Foreskin keratinocyte (primary cell): ENCODE measurements at places on chromosomes 12 and 14.

GRCh38 chr12:45282411-45282810, 66.5 kb downstream of the ANO6 start:
- DNase-seq = no peak

GRCh38 chr12:86698641-86698980, 442.4 kb upstream of the MGAT4C start:
- DNase-seq = no peak

GRCh38 chr12:30953951-30954751, 27.6 kb downstream of the TSPAN11 start:
- no peak for DNase-seq

GRCh38 chr14:32710231-32710671, 228.4 kb upstream of the NPAS3 start:
- no peak for DNase-seq

GRCh38 chr12:132986885-132987225, 688 bp downstream of the ZNF26 start:
- no peak for DNase-seq

DNA sequence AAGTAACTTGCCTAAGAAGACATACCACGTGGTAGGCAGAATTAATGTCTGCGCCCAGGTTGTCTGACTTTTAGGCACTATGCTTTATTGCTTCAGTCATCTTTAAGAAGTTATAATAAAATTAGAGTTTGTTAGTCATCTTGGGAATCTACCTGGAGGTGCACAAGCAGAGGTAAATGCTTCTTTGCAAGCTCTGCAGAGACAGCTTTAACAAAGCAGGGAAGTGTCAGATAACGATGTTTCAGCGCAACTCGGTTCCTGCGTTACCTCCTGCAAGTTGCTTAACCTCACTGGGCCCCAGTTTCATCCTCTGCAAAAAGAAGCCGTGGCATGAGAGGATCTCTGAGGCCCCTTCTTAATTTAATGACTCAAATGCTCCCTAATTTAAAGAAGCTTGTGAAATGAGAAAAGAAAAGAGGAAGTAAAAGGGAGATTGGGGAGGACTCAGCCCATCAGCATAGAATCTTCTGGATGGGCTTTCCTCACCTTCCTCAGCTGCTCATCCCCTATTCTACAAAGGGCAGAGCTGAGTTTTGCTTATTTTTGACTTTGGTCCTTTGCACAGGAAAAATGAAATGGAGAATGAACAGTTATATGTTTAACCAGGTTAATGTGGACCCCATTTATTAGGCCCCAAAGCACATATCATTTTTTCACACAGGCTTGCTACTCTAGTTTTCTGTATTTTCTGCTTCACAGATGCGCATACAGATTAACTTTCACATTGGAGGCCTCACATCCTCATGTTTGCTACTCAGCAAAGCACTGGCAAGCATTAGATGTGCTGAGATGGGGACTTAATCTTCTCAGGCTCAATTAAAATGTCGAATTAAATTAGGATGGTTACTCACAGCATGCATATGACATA, 5.1 kb downstream of the ARHGDIB start:
- DNase-seq = no peak

DNA sequence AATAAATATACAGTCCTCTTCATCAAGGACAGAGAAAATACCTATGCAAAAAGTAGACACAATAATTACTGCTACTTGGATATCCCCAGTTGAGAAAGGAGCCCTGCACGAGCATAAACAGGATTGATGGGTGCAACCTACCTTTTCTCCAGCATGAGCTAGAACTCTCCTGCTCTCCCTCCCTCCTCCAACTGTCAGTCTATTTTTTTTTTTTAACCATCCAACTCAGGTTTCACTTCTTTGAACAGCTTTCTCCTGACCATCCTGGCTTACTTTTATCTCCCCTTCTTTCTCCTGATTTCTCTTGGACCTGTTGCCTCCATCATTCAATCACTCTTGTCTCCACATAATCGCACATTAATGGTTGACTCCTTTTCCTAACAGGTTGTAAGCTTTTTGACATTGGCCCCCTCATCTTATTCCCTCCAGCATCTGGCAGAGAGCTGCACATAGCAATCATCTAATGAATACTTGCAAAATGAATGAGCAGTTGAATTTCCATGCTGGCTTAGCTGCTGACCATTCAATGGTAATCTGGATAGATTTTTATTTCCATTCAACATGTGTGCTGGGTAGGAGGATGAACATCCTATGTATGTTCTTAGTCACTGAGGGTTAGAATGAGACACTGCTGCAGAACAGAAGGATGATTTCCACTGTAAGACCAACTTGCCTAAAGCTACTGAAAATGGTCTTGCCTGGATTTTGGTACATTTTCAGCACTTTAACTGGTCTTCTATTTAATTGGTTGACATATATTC, 24.4 kb downstream of the MYBPC1 start:
- DNase-seq = no peak

GRCh38 chr14:92258934-92259333, 64.0 kb upstream of the SLC24A4 start:
- no peak for DNase-seq

DNA sequence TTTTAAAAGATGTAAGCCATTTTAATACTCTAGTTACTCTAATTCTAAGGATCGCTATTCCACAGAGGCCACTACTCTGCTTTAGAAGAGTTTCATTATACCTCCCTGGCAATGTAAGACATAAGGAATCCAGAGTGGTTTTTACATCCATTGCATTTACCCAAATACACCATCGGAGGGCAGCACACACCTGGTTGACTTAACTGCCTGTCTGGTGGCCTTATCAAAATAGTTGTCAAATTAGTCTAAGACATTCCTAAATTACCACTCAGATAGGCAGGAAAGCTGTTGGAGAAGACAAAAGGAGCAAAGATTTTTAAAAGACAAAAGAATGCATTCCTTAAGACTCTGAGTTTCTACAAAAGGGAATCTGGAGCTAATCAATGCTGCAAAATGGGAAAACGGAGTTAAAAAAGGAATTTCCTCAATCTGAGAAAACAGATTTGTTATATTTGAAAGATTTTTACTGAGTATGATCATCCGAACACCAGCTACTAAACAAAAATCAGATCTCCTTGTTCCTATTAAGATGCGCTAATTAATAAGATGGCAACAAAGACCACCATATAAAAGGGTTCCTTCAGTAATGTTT, 33.8 kb upstream of the FGD4 start:
- peak; percentile 75 for DNase-seq

DNA sequence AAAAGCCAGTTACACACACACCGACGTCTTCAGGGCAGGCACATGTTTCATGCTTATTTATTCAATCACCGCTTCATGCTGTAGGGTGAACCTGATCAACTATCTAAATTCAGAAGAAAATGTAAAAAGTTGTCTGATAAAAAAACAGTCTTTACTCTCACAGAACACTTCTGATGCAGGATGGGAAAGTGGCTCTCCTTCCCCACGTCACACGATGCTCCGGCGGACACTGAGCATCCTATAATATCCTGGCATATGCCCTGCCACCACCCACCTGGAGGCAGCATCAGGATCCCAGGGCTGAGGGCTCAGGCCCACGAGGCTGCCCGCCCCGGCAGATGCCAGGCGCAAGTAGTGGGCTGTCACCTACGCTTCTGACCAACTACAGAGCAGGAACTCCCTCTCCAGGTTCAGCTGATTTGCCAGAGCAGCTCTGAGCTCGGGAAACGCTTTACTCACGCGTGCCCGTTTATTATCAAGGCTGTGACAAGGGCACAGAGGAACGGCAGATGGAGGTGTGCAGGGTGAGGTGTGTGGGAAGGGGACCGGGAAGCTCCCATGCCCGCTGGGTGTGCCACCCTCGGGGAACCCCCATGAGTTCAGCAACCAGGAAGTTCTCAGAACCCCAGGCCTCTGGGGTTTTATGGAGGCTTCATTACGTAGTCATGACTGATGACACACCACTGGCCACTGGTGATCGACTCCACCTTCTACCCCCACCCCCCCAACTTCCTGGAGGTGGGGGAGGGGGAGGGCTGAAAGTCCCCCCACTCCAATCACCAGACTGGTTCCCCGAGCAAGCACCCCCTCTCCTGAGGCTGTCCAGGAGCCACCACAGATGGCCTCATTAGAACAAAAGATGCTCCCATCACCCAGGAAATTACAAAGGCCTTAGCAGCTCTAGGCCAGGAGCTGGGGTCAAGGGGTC, 32.1 kb downstream of the SLC15A4 start:
- DNase-seq = no peak

GRCh38 chr14:94378527-94379290, 9.7 kb downstream of the SERPINA1 start:
- no peak for DNase-seq

- peak; percentile 60 for DNase-seq
Measured at GRCh38 chr14:100341301-100342031, 18.3 kb downstream of the SLC25A47 start.

- no peak for DNase-seq
Measured at GRCh38 chr14:25658988-25659387, 609.0 kb upstream of the STXBP6 start.

DNA sequence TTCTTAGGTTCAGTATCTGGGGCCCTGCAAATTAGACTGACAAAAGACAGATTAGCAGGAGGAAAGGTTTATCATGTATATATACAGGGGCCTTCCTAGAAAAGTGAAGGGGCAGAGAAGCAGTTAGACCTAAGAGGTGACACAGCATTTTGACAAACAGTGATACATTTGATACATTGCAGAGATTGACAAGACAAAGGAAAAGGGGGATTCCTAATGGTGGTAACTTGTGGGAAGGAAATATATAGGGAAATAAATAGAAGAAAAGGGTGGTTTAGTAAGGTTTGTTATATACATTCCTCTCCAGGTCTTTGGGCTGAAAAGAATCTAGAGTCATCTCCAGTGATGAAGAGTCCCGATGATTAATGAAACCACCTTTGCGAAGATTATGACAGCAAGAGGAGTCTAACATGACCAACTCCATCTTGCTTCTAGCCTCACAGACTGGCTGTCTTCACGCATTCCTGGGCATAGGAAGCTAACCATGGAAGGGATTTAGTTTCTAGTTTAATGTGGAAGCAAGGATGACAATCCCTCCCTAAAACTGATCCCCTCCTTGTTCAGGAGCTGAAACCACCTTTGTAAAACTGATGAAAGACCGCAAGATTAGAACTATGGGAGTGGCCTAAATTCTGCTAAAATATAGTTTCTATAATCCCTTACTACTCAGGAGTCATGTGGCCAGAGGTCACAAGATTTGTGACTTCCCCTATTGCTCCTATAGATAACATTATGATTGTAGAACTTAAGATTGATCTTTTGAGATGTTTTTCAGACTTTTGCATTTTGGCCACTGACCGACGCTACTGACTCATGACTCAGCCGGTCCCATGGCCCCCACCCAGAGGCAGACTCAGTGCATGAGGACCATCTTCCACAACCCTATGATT, 31.1 kb upstream of the CPM start:
- DNase-seq = no peak

- DNase-seq = no peak
Measured at GRCh38 chr14:67516676-67517075, 16.4 kb upstream of the PLEKHH1 start.

DNA sequence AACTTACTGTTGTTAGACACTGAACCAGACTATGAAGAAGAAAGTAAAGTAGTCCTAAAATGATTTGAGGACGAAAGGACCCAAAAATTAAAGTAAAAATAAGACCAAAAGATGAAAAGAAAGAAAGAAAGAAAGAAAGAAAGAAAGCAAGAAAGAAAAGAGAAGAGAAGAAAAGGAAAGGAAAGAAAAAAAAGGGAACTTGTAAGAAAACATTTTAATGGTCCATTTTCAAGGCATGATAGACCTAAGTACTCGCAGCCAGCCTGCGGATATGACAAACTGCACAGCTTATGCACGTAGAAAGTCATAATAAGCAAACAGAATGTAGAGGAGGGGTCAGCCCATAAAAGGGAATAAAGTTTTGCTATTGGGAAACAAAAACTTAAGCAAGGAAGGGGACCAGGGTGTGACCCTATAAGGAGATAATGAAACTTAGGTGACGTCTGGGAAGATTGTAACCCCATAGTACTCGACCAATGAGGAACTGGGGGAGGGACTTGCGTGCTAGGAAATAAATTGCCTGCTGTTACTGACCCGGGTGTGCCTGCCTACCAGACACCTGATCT, 59.7 kb downstream of the APOBEC1 start:
- no peak for DNase-seq

DNA sequence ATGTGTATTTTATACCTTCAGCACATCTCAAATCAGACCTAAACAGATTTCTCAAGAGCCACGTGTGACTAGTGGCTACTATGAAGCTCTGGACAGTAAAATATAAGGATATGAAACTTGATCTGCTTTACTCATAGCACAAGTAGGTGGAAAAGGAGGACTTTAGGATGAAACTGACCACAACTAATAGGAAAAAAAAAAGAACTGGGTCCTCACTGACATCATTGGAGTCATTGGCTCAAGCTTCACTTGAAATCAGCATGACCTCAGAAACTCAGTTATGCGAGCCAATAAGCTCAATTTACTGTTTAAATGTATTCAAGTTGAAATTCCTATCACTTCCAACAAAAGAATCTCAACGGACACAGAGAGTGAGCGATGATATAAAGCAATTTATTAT, 34.1 kb upstream of the CIT start:
- no peak for DNase-seq

- DNase-seq = peak; percentile 26
Measured at GRCh38 chr12:8742501-8742900, 44.7 kb downstream of the RIMKLB start.

- no peak for DNase-seq
Measured at GRCh38 chr12:32836710-32837109, 59.9 kb downstream of the PKP2 start.

GRCh38 chr12:46214668-46215436, 54.0 kb downstream of the SLC38A1 start:
- no peak for DNase-seq

DNA sequence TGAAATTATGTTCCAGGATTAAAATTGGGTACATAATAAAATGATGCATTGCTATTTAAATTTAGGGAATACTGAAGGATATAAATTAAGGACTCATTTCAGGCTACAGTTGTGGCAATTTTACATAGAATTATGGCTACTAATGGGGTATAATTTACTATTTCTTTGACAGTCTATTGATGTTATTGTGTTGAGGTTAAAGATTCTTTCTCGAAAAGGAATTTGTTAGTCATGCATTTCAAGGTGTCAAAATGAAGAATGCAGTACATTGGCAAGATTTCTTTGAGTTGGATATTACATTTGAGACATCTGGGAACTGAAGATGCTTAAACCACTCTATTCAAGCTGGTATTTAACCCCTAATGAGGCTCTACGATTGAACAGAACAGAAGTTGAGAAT, 28.3 kb downstream of the SLC5A8 start:
- peak; percentile 44 for DNase-seq

- DNase-seq = no peak
Measured at GRCh38 chr12:123111498-123112165, 39.3 kb downstream of the PITPNM2 start.

GRCh38 chr12:116425256-116426193, 133.7 kb upstream of the MAP1LC3B2 start:
- peak; percentile 79 for DNase-seq

- DNase-seq = no peak
Measured at GRCh38 chr14:91218014-91218413, 26.5 kb downstream of the GPR68 start.

- DNase-seq = no peak
Measured at GRCh38 chr14:78232231-78233000, 62.2 kb downstream of the NRXN3 start.

DNA sequence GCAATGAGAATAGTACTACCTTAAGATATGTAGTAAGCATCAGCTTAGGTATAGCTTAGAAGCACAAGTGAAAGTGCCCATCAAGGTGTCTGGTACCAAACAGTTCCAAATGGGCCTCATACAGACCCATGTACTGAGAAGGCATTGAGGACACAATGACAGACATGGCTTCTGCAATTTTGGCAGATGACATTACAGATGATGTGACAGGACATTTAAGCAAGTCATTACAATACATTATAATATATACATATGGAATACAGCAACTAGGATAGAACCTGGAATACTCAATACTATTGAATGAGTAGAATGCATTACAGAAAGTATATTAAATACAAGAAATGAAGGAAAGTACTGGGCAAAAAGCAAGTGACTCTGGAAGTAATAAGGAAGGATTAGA, 256.4 kb downstream of the GXYLT1 start:
- DNase-seq = no peak
